ENCODE measurements at places on chromosomes 2 and 18. TPM values are rescaled to one million over a fixed set of nuclear protein-coding genes. Genes with fewer than 3 reads are reported as not detected.

TMEM17 gene
- total RNA-seq = 3.8 TPM

CNTNAP5 gene
- not detected for total RNA-seq

TNFRSF11A gene
- total RNA-seq = 0.49 TPM

DUSP19 gene
- 4.1 TPM for total RNA-seq

SIX3 gene
- not detected for total RNA-seq

BCL11A gene
- 15.4 TPM for total RNA-seq

ADRA2B gene
- total RNA-seq = not detected

COLEC12 gene
- total RNA-seq = 17.8 TPM

DNA sequence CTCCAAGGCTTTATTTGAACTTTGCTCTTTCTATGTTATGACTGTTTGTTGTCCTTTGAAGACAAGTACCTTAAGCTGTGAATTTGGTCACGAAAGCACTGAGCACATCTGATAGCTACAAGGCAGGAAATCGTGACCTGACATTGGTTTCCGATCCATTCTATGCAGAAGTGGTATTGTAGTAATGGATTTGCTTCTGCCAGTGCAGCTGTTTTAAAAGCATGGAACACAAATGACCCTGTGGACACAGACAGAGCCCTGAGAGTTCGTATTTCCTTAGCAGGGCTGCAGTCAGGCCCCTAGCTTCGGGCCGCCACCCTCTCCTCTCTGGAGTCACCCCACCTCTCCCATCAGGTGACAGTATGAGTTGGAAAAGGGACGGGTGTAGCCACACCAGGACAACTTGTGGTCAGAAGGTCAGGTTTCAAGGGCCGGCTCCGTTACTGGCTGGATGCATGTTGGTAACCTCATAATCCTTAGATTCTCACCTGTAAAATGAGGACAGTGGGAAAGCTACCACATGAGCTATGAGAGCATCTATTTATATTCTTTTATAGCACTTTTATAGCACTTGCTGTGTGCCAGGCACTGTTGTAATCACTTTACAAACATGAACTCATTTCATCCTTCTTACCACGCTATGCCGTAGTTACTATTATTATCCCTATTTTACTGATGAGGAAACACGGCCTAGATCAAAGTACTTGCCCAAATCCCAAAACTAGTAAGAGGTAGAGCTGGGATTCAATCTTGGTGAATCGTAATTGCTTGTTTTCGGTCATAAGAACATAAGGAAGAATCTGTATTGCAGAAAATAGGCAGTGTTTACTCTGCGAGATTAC lies 70.2 kb downstream of the SPATS2L start:
- H3K27ac ChIP-seq = peak overlapping the region; percentile 89
- H3K4me3 ChIP-seq = no peak overlapping the region
- no peak for DNase-seq
- peaks cover 3% of the 10 kb centered on the region for H3K36me3 ChIP-seq
- H3K4me1 ChIP-seq = peaks cover 85% of the 10 kb centered on the region

GRCh38 chr2:2191110-2191707 lies 139.9 kb downstream of the MYT1L start:
- H3K27me3 ChIP-seq = peaks cover 16% of the 10 kb centered on the region
- H3K27ac ChIP-seq = no peak overlapping the region
- no peaks in the 10 kb centered on the region for H3K4me1 ChIP-seq
- no peak for DNase-seq
- no peaks in the 10 kb centered on the region for H3K36me3 ChIP-seq

GRCh38 chr2:218028189-218028495 lies 25.3 kb upstream of the TNS1 start:
- peak; percentile 66 for DNase-seq
- no peak overlapping the region for H3K27ac ChIP-seq
- H3K36me3 ChIP-seq = no peaks in the 10 kb centered on the region
- H3K4me1 ChIP-seq = peaks cover 24% of the 10 kb centered on the region
- H3K4me3 ChIP-seq = no peak overlapping the region

- peaks cover 3% of the 10 kb centered on the region for H3K4me1 ChIP-seq
- DNase-seq = peak; percentile 90
- H3K36me3 ChIP-seq = no peaks in the 10 kb centered on the region
- H3K4me3 ChIP-seq = no peak overlapping the region
- H3K27me3 ChIP-seq = peaks cover 30% of the 10 kb centered on the region
Observed at GRCh38 chr2:1808981-1809422, 64.7 kb upstream of the PXDN start.

DNA sequence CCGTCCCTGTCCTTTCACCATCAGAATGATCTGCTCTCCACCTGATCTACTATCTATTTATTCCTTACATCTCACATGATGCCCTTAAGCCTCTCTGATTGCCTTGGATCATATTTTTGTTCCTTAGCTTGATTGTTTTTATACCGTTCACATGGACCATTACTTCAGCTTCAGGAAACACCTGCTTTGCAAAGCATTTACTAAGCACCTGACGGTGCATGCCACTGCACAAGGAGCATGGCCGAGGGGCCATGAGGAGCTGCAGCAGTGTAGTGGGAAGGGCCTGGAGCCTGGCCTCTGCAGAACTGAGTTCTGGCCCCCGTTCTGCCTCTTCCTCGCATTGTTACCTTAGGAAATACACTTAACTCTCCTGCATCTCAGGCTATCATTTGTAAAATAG lies 124.1 kb upstream of the NDUFV2 start:
- peaks cover 2% of the 10 kb centered on the region for H3K36me3 ChIP-seq
- H3K4me3 ChIP-seq = no peak overlapping the region
- DNase-seq = no peak

DNA sequence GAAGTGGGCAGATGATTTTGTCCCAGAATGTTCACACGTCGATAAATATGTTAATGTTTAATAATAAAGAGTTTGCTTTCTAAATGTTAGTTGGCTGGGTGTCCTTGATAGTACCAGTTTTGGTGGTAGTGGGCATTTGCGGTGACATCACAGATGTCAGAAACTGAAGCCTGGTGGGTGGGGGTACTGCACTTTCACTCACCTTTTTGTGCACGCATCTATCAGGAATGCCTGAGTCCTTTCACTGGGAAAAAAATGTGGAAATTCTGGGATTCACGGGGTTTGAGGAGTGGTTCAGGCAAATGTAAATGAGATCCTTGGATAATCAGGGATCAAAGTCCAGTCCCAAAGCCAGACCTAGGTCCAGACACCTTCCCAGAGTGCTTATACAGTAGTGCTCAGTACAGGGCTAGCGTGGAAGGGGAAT lies 3.2 kb downstream of the EPAS1 start:
- no peak for DNase-seq
- peak overlapping the region; percentile 67 for H3K27ac ChIP-seq
- peaks cover 7% of the 10 kb centered on the region for H3K36me3 ChIP-seq
- H3K27me3 ChIP-seq = peaks cover 2% of the 10 kb centered on the region
- H3K4me1 ChIP-seq = peaks cover 51% of the 10 kb centered on the region

GRCh38 chr18:58391932-58392323 lies 237.0 kb downstream of the ALPK2 start:
- H3K27ac ChIP-seq = no peak overlapping the region
- H3K36me3 ChIP-seq = peaks cover 21% of the 10 kb centered on the region
- no peak overlapping the region for H3K4me3 ChIP-seq
- H3K27me3 ChIP-seq = no peaks in the 10 kb centered on the region

DNA sequence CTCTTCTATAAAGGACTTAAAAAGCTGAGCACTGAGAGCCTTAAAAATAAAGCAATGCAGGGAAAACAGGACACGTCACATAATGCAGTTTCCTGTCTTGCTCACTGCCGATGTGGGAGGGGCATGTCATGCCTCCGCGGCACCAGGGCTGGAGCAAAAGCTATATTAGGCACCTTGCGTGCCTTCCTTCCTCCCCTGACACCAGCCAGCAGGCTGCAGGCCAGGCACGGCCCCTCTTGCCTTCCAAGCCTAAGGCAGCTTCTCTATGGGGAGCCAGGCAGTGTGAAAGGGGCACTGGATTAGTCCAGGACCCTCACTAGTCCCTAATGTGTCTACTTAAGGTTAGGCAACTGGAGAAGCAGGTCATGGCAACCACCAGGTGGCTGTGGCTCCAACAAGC lies 26.3 kb downstream of the MRPL35 start:
- H3K4me3 ChIP-seq = no peak overlapping the region
- peaks cover 15% of the 10 kb centered on the region for H3K4me1 ChIP-seq
- no peak for DNase-seq
- no peak overlapping the region for H3K27ac ChIP-seq

DNA sequence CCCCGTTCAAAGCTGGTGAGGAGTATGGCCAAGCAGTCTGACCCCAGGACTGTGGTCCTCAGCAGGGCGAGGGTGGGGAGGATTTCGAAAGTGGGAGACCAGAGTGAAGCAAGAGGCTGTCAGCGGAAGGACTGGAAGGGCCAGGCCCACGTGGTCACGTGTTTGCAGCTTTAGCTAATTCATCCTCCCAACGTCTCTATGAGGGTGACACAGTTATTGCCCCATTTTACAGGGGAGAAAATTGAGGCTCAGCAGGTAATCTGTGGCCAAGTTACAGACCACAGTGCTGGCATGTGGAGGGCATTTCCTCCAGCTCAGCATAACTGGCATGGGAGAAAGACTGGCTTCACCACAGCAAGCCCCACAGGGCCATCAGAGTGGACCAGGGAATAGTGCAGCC lies 45.4 kb upstream of the LTBP1 start:
- no peak overlapping the region for H3K27ac ChIP-seq
- no peak overlapping the region for H3K4me3 ChIP-seq
- H3K4me1 ChIP-seq = peaks cover 5% of the 10 kb centered on the region
- H3K36me3 ChIP-seq = no peaks in the 10 kb centered on the region
- DNase-seq = no peak

- no peaks in the 10 kb centered on the region for H3K4me1 ChIP-seq
- DNase-seq = no peak
- no peaks in the 10 kb centered on the region for H3K36me3 ChIP-seq
- no peaks in the 10 kb centered on the region for H3K27me3 ChIP-seq
- H3K4me3 ChIP-seq = no peak overlapping the region
Observed at GRCh38 chr2:225282858-225283710, 116.4 kb upstream of the NYAP2 start.

- no peak overlapping the region for H3K27ac ChIP-seq
- peaks cover 5% of the 10 kb centered on the region for H3K4me1 ChIP-seq
- H3K27me3 ChIP-seq = no peaks in the 10 kb centered on the region
- no peaks in the 10 kb centered on the region for H3K36me3 ChIP-seq
- no peak for DNase-seq
Observed at GRCh38 chr18:34809451-34810072, 99.5 kb downstream of the DTNA start.

GRCh38 chr2:67182884-67183283 lies 214.2 kb upstream of the ETAA1 start:
- no peaks in the 10 kb centered on the region for H3K36me3 ChIP-seq
- no peaks in the 10 kb centered on the region for H3K4me1 ChIP-seq
- H3K27ac ChIP-seq = no peak overlapping the region
- no peak for DNase-seq
- no peak overlapping the region for H3K4me3 ChIP-seq

DNA sequence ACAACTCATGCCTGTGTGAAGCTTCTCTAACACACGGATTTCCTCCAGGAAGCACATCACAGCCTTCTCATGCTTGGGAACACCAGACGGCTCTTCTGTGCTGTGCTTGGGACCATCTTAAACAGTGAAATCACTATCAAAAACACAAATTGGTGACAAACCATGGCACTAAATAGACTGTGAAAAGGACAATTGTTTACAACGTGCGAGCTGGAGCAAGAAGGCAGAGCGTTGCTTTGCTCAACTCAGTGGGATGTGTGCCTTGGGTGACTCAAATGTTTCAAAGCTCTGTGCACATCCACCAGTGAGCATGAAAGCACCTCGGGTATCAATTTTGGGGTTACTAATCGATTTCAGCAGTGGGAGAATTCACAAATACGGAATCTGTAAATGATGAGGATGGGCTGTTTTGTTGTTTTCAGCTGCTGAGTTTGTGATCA lies 182.4 kb upstream of the ARL4C start:
- peaks cover 32% of the 10 kb centered on the region for H3K4me1 ChIP-seq
- DNase-seq = no peak
- H3K36me3 ChIP-seq = no peaks in the 10 kb centered on the region
- no peaks in the 10 kb centered on the region for H3K27me3 ChIP-seq
- H3K4me3 ChIP-seq = no peak overlapping the region

DNA sequence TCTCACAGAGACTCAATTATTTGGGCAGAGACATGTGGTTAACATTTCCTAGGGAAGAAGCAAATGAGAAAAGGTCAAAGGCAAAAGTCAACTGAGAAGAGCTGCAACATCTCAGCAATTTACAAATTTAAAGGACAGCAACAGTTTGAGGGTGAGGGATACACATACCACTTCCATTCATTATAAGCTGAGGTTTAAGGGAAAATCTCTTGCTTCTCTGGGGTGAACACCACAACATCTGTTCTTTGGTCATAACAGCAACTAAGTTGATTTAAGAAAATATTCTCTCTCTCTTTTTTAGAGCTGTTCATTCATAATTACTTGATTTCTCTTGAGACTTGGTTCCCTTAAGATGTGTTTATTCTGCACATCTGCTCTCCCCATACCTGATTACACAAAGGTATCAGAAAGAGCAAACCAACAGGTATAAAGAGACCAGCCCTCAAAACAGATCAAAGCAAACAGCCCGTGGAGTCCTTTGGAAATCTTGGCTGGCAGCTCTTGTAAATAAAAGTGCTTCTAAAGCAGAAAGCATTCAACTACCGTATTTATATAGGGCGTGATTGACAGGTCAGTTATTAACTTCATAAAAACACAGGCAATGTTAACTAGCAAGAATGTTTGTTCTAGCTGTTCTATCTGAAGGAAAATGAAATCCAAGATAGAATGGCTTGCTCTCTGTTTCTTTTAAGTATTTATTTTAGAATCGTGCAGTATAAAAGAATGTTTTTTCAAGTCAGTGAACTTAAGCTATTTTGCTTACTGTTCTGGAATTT lies 132.8 kb downstream of the THADA start:
- H3K36me3 ChIP-seq = peaks cover 5% of the 10 kb centered on the region
- H3K4me1 ChIP-seq = peaks cover 87% of the 10 kb centered on the region
- H3K4me3 ChIP-seq = peak overlapping the region; percentile 20

GRCh38 chr2:11118761-11119160 lies 36.5 kb upstream of the SLC66A3 start:
- H3K27ac ChIP-seq = no peak overlapping the region
- no peak for DNase-seq
- H3K4me3 ChIP-seq = no peak overlapping the region
- H3K4me1 ChIP-seq = no peaks in the 10 kb centered on the region
- no peaks in the 10 kb centered on the region for H3K36me3 ChIP-seq

GRCh38 chr2:148876595-148877402 lies 1.8 kb downstream of the KIF5C start:
- peaks cover 4% of the 10 kb centered on the region for H3K36me3 ChIP-seq
- no peak for DNase-seq
- peak overlapping the region; percentile 68 for H3K4me3 ChIP-seq
- H3K27ac ChIP-seq = no peak overlapping the region

DNA sequence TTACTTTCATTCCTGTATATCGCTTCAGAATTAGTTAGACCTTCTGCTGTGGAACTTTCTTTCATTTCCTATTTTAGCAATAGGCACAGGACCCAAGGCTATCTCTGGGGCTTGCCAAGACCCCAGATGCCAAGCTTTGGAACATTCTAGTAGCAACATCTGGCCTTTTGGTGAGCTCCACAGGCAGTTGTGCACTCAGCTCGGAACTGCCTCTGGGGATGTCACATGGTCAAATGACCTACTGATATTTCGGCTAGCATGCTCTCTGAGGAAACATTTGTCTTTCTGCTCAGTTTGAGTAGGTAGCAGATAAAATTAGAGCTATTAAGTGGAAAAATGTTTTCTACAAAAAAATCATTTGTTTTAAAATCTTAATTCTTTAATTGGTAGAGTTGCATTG lies 76.6 kb upstream of the ITGA4 start:
- H3K27me3 ChIP-seq = no peaks in the 10 kb centered on the region
- no peak overlapping the region for H3K4me3 ChIP-seq
- no peak overlapping the region for H3K27ac ChIP-seq
- no peak for DNase-seq
